ENCODE measurements at places on chromosomes 7 and 10.

- no peak for DNase-seq
Observed at GRCh38 chr7:127950233-127950935, 80.9 kb downstream of the LRRC4 start.

GRCh38 chr7:30717181-30717580, 34.8 kb upstream of the INMT start:
- DNase-seq, result no peak

DNA sequence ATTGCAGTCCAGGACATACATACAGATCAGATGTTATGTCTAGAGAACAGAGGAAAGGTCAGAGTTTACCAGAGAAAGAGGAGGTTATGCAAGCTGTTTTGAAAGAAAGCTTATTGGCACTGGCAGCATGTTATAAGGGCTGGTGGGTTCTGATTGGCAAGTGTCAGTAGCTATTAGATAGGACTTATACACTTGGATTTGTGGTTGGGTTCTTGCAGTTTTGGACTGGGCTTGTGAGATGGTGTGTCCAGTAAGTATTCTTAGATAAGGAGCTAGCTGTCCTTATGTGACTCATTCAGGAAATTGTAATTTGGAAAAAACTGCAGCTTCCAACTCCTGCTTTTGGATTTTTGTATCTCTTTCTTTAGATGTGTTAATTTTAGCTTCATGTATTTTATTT, 130.7 kb upstream of the NAMPT start:
- DNase-seq, result no peak

DNA sequence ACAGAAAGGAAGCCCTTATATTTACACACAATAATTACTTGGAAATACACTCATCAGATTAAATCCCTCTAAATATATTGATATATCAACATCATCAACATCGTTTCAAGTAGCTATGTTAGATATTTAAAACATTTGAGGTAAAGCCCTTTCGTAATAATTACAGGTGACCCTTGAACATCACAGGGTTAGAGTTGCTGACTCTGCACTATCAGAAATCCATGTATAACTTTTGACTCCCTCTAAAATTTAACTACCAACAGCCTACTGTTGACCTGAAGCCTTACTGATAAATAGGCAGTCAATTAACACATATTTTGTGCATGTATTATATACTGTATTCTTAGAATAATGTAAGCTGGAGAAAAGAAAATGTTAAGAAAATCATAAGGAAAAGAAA, 34.6 kb upstream of the LRRN3 start:
- DNase-seq, result no peak

DNA sequence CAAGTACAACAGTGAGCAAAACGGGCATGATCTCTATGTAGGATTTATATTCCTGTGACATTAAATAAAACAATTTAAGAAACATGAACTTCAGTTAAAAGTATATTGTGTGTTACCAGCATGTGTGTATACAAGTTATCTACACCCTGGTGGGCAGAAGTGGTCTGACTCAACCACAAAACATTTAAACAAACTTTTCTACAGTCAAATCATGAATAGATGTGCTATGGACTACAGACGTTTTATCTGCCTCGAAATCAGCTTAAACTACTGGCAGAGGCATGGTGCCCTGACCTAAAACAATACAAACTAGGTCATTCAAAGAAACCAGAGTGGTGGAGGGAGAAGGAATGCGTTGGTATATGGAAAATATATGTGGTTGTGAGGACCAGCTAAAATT, 3.6 kb downstream of the ARL3 start:
- no peak for DNase-seq

DNA sequence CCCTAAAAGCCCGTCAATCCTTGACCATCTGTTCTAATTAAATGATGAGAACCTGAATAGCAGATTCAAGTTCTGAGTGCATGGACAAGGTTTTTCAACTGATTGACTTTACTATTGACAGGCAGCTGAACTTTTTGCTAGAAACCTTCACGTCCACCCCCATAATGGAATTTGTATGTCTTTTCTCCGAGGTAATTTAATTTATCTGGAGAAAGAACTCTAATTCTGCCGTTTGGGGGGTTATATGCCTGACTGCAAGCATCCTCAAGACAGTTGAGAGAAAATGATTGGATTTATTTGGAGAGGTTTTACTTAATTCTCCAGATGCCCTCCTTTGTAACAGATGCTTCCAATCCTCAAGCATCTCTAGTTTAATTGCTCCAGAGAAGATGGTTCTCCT, 1053.4 kb upstream of the AUTS2 start:
- DNase-seq, result no peak

- peak; percentile 90 for DNase-seq
Observed at GRCh38 chr7:66204822-66205740, at the start of gene TPST1. TPST1 (plus strand) TSS chr7:66205334; CDS start chr7:66240426, 35,092 bp downstream.

All from stimulated activated naive CD8-positive, alpha-beta T cell treated with anti-CD3 and anti-CD28 coated beads, Interleukin-15, amount 100 ng/mL, for 72 hours (primary cell).